Brain microvascular endothelial cell (primary cell): ENCODE measurements at places on chromosomes 6 and 20.

DNA sequence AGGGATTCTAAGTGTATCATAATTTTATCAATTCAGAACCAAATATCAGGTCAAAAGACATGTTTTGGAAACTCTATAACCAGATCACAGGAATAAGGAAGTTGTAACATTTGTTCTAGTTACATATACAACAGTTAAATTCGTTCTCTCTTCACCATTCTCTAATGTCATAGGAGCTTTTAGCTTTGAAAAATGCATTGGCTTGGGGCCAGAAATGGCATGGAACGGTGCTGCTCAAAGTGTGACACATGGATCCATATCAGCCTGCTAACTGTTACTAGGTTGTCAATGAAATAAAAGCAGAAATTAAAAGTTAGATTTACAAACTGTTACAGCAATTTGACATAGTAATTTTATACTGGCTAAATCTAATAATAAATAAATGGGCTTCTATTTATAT is 120.3 kb downstream of the LCA5 start:
- DNase-seq = no peak

DNA sequence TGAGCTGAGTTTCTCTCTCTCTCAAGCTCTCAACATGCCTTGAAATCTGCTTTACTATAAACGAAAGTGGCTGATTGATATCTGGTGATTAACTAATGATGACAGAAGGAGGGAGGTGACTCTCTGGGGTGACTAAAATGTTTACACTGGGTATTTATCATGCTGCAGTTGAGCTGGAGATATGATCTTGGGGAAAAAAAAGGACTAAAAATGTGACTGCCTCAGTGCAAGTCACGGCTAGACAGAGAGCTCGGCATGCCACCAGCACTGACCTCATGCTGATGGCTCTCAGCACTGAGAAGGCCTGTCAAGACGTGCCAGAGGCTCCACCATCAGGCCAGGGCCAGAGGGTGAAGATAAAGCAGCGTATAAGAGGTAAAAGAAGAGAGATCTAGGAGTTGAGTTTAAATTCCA is 103.1 kb upstream of the SPACA1 start:
- peak; percentile 74 for DNase-seq

DNA sequence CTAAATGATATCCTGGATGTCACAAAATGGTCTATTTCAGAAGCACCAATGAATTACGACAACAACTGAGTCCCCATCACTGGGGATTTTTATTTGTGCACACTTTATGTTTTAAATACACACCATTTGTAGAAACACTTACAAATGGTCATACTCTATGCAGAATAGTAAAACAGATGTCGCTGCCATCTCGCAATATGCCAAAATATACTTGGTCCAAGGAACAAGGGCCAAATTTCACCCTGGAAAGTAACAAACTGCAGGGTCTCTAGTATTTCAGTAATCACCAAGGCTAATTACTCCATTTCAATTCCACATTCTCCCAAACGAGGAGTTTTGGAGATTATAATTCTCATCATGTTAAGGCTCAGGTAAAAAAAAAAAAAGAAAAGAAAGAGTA is 215.2 kb downstream of the LMBRD1 start:
- no peak for DNase-seq

DNA sequence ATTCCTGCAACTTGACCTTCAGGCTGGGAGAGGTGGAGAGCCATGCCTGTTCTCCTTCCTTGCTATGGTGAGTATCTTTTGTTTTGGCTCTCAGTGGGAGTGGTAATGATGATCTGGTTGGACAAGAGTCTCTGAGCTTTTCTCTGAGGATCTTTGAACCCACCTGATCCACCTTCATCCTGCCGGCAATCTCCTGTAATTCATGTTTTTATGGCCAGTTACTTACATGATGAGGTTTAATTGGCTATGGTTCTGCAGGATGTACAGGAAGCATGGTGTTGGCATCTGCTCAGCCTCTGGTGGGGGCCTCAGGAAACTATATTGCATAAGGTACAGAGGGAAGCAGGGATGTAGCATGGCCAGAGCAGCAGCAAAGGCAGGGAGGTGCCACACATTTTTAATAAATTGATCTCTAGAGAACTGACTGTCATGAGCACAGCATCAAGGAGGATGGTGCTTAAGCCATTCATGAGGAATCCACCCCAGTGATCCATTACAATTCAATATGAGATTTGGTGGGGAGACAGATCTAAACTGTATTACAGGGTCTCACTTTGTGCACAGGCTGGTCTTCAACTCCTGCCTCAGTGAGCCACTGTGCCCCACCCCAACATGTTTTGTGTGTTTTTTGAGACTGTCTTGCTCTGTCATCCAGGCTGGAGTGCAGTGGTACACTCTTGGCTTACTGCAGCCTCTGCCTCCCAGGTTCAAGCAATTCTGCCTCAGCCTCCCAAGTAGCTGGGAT is 10.0 kb downstream of the HSPA1B start:
- no peak for DNase-seq

DNA sequence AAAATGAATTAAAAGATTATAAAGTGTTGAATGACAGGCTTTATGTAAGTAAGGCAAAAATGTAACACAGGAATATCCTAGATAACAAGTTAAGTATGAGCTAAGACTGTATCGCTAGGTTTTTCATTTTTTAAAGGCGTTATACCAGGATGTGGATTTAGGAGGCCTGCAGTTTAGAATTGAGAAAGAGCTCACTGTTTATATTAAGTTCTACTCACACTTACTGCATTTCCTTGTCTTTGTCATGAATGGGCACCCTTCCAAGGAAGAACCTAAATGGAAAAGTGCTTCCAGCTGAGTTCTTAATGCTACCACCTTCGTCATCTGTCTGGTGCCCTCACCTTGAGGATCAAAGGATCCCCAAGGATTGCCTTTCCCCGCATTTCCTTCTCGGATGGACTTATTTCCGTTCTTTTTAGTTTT is 148.7 kb downstream of the SOX4 start:
- peak; percentile 78 for DNase-seq

DNA sequence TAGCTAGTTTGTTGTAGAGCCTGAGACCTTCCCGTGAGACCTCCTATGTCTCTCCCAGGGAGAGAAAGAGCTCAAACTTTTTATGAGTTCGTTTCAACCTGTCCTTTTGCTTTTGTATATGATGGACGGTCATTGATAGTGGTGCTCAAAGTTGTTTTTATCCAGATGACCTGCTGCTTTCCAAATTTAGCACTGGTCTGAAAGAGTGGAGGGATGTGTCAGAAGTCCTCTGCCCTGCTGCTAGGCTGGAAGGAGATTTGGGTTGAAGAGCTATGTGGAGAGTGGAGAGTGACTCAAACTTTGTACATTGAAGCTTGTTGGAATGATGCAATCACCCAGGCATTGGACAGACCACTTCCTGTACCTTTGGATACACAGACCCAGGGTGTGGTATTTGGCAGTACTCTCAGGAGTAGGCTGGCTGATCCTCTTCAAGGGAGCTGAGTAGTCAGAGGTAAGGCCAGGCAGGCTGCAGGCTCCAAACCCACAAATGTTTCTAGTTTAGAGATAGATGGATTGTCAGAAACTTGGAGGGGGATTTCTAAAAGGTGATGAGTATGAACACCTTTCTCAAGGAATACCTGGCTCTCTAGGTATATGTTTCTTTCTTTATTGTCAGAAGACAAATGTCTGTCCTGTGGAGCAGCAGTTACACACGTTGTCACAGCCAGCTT is 49.4 kb upstream of the RREB1 start:
- DNase-seq = peak; percentile 94

- DNase-seq = no peak
These were observed 129.3 kb upstream of the STMND1 start for GRCh38 chr6:16972535-16972934.

DNA sequence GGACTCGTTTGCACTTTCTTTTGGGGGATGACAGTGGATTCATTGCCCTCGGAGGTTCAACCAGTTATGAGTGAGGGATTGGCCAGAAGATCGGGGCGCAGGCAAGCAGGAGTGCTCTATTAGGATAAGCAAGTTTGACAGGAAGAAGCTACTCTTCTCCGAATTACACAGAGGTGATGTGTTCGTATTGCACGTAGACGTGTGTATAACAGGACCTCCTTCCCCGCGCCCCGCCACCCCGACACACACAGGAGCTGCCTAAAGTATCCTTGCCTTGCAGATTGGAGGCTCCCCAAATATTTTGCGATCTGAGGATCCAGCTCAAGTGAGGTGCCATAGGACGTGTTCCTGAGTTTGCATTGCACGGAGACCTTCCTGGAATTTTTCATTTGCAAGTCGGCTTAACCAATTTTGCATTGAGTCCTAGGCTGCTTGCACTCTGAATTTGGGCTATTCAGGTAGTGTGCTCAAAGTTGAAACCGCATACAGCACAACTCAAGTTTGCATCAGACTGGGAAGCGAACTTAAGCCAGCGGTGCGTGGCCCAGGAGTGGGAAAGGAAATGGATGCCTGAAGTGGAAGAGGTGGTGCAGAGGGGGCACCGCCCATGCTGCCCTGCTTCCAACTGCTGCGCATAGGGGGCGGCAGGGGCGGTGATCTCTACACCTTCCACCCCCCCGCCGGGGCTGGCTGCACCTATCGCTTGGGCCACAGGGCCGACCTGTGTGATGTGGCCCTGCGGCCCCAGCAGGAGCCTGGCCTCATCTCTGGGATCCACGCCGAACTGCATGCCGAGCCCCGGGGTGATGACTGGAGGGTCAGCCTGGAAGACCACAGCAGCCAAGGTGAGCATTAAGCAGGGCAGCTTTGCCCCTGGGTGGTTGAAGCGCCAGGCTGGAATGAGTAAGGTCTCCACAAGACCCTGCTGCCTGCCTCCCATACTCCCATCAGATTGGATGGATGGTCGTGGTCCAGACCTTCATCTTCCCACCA is 770 bp downstream of the TCF19 start:
- peak; percentile 2 for DNase-seq

DNA sequence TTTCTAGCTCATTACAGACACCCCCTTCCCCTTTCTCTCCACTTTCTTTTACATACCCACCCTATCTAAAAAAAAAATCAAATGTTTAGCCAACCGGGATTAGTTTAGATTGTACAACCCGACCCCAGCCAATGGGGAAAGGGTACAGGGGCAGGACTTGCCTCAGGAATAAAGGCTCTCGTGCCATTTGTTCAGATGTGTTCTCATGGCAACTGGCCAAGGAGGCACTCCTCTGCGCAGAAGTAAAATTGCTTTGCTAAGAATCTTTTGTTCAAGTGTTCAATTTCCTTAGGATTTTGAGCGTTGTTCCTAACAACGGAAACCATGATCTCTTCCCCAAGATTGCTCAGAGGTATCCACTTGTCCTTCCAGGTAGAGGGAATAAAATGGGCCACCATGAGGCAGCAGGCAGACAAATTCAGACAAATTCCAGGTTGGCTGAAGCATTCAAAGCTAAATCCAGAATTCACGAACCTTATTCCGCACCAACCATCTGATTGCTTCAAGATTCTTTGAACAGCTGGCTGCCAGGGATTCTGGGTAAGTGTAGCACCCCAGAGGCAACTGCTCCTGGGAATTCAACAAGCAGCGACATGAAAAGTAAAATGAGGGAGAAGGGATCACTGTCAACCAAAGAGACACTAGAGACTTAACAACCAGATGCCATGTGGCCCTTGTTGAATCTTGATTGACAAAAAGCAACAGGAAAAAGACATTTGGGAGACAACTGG is 431.8 kb downstream of the PREX1 start:
- DNase-seq = no peak

DNA sequence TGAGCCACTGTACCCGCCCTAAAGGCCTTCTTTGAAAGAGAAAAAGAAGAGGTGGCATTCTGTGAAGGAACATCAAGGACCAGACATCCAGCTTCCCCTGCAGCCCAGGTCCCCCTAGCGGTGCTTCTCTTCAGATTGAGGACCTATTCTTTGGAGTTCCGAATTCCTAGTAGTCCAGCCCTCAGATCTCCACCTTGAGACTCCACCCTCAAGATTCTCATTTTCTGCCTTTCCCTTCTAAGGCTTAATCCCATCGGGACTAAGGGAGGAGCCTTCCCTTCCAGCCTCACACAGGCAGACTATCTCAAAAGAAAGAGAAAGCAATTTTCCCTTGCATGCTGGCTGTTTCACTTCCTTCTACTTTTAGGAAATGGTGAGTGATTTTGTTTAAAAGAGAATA is 32.5 kb downstream of the MUC22 start:
- DNase-seq = peak; percentile 44

DNA sequence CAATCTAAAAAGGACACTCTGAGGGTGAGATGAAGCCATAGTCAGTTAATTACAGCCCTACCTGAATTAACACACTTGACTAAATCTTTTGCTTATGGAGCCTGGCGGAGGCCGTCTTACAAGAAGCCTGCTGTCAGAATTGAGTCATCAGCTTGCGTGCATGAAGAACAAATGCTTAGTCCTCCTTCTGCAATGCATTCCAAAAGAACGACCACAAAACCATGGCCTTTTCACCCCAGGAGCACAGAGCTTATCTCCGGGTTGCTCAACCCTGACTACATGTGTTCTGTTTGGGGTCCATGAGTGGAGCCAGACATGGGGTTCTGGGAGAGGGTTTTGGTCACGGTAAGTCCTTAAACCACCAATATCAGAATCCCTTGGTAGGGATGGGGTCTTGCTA is 318.1 kb downstream of the CLIC5 start:
- peak; percentile 99 for DNase-seq

DNA sequence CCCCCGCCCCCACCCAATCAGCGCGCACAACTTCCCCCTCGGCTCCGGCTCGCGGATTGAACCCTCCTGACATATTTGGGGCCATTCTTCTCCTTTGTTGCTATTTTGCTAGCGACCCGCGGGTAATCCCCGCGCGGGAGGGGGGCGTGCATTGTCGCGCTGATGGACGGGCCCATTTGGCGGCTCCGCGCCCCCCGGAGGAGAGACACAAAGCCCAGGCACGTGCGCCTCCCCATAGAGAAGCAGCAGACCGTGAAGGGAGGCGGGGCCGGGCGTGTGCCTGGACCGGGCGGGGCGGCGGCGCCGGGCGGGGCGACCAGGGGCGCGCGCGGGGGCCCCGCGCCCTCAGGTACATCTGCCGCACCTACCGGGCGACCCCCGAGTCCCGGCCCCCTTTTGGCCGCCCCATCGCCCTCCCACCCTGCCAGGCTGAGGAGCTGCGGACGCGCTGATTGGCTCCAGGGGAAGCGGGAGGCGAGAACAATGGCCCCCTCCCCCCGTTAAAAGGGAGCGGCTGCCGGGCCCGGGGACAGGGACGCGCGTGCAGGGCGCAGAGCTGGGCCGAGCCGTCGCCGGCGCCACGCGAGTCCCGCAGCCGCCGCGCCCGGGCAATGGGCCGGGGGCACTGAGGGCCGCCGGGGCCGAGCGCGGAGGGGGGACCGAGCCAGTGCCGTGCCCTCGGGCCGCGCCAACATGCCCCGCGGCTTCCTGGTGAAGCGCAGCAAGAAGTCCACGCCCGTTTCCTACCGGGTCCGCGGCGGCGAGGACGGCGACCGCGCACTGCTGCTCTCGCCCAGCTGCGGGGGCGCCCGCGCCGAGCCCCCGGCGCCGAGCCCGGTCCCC is at the start of gene INSM1:
Gene INSM1, plus strand, starts transcription at position 530 of the 843 bp plus-strand sequence. Its CDS starts 164 bp downstream, at position 694.
- no peak for DNase-seq

- no peak for DNase-seq
These were observed 92.9 kb downstream of the GJA10 start for GRCh38 chr6:89987140-89987539.

GRCh38 chr6:134632024-134632423 is 314.1 kb upstream of the SGK1 start:
- no peak for DNase-seq

DNA sequence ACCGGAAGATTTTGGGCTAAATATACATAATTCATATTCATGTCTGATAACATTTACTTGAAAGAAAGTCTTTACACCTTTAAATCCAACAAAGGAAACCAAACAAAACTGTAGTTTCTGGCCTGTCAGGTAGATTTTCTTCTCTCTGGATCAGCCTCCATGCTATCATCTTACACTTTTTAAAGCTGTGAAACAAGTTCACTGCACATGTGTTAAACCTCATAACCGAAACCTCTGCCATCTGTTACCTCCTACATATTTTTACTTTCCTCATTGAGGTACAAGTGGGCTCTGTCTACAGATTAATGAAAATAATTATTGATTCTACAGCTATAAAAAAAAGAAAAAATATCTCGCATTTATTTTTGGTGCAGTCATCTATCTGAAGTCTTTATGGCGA is 149.9 kb downstream of the RALGAPA2 start:
- DNase-seq = no peak
